ENCODE measurements at places on chromosomes 11 and 22.

- no peak for DNase-seq
Measured at GRCh38 chr11:93662175-93662570, 691 bp downstream of the CEP295 start.

GRCh38 chr11:9789910-9790309, 126.0 kb downstream of the SWAP70 start:
- no peak for DNase-seq

DNA sequence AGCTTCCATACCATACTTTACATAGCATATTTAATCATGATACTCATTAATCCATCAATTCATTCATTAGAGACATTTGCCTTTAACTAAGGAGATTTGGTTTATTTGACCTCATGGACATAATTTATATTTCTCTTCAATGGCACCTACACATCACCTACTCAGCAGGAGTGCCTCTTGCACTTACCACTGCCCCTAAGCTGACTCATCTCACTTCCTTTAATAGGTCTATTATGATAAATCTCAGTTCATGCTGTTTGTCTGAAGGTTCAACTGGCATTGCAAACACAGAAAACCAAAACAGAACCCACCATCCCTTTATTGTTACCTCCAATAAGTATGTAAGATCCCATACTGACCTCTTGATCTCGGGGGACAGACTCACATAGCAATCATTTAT, 186.7 kb downstream of the LUZP2 start:
- no peak for DNase-seq

DNA sequence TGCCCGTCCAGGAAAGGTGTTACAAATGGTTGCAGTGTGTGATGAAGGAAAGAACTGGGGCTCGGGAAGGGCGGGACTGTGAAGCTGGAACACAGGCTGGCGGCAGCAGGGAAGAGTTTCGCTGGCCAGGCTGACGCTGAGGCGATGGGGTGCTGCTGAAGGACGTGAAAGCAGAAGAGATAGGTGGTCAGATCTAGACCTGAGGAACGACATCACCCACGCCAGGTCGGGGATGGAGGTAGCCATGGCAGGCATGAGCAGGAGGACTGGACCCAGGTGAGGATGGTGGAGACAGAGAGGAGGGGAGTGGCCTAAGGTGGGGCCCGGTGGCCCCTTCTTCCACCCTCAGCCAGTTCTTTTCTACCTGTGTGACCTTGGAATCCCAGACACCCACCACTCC, 9.1 kb downstream of the CDC42EP2 start:
- DNase-seq = no peak

DNA sequence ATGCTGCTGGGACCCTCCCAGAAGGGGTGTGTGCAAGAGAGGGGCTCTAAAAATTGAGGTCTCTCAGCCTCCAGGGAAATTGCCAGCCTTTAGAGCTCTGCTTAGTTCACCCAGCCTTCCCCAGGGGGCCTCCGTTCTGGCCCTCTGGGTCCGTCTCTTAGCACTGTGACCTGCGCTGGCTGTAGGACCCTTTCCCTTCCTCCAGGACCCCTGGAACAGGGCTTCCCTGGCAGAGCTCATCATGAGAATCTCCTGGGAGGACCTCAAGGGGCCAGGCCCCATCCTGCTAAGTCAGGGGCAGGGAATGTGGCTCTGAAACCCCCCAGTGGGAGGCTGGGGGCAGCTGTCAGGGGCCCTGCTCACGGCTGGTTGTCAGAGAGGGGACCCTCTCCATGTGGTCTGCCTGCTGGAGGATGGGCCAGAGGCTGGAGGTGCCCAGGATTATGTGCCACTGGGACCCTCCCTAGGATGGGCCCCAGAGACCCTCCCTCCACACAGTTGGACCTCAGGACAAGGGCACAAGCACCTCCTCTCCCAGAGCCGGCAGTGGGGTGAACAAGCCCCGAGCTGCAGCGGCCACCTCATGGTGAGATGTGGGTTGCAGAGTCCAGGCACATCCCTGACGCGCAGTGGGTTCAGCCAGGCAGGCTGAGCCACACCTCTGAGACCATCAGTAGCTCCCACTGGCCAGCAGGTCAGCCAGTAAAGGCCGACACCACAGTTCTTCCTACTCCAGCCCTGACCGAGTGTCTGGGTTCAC, 27.1 kb upstream of the GAL start:
- DNase-seq = no peak

DNA sequence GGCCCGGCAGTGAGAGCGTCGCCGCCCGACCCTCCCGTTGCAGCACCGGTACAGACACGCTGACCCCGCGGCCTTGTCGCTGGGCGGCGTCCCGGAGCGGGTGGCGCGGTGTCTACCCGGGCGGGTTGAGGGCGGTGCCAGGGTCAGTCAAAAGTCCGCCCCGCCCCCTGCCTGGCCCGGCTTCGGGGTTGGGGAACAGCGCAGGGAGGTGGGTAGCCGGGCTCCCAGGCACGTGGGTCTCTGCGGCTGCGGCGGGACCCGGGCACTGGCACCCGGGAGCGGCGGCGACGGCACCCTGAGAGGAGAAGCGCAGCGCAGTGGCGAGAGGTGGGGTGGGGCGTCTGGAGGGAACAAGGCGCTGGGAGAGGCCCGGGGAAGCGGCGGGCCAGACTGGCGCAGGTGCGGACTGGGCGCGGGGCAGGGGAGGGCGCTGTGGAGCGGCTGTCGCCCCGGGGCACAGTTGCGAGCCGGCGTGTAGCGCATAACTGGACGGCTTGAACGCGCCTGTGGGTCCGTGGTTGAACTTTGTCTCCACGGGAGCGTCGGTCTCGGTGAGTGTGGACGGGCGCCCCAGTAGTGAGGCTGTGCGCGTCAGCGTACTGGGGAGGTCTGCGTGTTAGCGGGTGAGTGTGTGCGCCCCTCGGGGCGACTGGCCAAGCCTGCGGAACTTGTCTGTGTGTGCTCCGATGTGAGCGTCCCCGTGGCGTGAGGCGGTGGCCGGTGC, at the start of gene P2RY2:
P2RY2 (plus strand) TSS at position 176 of the 724 bp plus-strand sequence. CDS start 15,879 bp downstream, outside the sequence.
- no peak for DNase-seq

DNA sequence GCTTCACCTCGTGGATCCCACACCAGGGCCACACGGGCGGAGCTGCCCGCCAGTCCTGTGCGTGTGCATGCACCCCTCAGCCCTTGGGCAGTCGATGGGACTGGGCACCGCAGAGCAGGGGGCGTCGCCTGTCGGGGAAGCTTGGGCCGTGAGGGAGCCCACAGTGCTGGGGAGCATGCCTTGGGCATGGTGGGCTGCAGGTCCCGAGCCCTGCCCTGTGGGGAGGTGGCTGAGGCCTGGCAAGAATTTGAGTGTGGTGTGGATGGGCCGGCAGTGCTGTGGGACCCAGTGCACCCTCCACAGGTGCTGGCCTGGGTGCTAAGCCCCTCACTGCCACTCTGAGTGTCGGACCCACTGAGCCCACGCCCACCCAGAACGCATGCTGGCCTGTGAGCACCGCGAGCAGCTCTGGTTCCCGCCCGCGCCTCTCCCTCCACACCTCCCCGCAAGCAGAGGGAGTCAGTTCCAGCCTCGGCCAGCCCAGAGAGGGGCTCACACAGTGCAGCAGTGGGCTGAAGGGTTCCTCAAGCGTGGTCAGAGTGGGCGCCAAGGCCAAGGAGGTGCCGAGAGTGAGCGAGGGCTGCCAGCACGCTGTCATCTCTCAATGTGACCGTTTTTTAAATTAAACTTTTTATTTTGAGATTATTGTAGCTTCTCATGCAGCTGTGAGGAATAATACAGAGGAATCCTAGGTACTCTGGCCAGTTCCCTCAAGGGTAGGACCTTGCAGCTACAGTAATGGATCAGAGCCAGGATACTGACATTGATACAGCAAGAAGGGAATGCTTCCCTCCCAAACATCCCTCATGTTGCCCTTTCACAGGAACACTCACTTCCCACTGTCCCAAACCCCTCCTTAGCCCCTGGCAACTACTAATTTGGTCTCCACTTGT, 127.7 kb downstream of the CRYBB2 start:
- no peak for DNase-seq

GRCh38 chr11:15123849-15124248, 9.1 kb downstream of the INSC start:
- no peak for DNase-seq

- DNase-seq = no peak
Measured at GRCh38 chr11:105577641-105578040, 32.2 kb upstream of the GRIA4 start.

- DNase-seq = no peak
Measured at GRCh38 chr11:12287009-12287373, 90.4 kb upstream of the PARVA start.

- no peak for DNase-seq
Measured at GRCh38 chr11:124892750-124893454, 4.8 kb downstream of the ROBO4 start.

DNA sequence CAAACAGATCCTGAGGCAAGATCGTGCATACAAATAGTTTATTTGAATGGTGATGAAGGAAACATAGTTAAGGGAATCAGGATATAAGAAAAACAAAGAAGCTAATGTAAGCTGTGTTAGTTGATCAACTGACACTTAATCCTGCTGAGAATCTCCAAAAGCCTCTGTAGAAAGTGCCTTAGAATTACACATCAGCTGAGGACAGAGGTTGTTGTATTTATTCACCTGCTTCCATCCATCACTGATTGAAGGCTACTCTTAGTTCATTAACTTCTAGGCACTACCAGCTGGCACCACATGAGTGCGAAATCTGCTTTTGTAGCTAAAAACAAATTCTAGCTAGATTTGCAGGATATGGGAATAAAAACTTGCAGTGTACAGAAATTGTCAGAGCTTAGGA, 1082.0 kb upstream of the CNTN5 start:
- DNase-seq = peak; percentile 58

DNA sequence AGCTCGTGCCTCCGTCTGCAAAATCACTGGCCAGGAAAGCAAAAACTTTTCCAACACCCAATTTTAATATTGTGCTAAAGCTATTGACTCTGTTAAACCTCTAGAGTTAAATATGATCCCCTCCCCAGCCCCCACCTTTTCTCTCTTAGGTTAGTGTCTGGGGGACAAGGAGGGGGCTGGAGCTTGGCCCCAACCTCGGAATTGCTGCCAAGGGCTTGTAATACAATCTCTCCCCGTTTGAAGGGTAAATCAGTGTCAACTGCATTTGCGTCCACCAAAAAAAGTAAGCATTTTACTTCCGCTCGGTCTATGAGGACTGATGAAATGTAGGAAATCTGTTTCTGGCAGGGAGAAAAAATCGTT, at the start of gene GAS2:
GAS2 (plus strand) TSS at position 287 of the 363 bp plus-strand sequence. CDS start 8,259 bp downstream, outside the sequence.
- no peak for DNase-seq

DNA sequence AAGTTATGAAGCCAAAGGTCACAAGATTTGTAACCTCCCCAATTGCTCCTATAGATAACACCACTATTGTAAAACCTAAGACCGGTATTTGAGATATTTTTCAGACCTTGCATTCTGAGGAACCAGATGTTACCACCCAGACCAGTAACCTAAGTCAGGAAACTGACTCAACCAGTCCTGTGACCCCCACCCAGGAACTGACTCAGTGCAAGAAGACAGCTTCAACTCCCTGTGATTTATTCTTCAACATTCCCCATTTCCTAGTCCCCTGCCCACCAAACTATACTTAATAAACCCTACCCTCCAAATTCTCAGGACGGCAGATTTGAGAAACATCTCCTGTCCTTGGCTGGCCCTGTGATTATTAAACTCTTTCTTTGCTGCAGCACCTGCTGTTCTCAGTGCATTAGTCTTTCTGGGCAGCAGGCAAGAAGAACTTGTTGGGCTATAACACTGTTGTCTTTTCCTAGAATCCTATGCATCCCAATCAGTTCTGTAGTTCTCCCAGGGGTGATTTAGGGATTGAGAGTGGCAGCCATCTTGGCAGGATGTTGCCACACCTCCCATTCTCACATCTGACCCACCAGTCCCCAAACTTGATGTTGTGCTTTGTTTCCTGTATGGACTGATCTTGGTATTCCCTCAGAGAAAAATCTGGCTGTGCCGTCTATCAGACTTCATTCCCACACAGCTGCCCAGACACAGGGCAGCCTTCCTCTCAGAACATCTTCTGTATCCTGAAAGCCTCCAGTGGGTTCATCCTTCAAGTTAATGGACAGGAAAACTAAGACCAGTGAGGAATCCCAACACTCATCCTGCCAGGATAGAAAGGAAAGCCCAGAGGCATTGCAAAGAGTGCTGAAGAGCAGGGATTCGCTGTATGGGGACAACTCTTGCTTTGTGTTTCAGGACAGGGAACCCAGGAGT, 104.0 kb downstream of the PDE2A start:
- DNase-seq = no peak

- no peak for DNase-seq
Measured at GRCh38 chr11:20055312-20055711, 105.0 kb downstream of the DBX1 start.

GRCh38 chr11:36132940-36133339, 156.3 kb downstream of the COMMD9 start:
- DNase-seq = no peak

- DNase-seq = no peak
Measured at GRCh38 chr11:112005422-112006094, 19.6 kb upstream of the DLAT start.

GRCh38 chr11:115384236-115384635, 120.0 kb downstream of the CADM1 start:
- no peak for DNase-seq

- DNase-seq = peak; percentile 43
Measured at GRCh38 chr22:28032861-28033260, 113.8 kb upstream of the PITPNB start.

GRCh38 chr11:67022341-67022933, 497 bp upstream of the SYT12 start:
- no peak for DNase-seq

GRCh38 chr11:72190631-72191071, 1.3 kb upstream of the FOLR1 start:
- DNase-seq = no peak

DNA sequence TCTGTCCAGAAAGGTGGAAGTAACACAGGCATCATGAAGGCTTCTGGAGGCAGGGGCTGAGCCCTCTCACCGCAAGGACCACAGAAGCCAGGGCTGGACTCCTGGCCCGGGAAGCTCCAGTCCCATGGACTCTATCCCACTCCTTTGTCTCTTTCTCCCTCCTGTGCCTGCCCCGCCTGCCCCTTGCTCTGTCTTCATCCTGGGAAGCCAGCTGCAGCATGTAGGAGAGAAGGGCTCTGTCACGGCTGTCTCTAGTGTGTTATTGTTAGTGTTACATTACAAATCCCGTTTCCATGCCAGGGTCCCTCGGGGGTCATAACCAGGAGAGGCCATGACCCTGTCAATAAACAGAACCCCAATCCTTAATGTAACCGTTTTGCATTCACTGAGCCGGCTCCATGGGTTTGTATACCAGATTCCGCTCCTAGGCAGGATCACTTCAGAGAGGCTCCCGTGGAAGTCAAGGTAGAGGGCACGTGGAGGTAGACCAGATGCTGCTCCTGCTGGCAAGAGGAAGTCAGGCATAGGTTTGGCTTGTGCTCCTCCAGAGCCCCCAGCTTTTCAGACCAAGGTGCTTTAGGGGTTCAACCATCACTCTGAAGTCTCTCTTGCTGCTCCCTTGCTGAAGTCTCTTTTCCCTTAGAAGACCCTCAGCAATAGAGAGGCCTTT, 293.2 kb downstream of the ETS1 start:
- DNase-seq = no peak

- no peak for DNase-seq
Measured at GRCh38 chr22:20083891-20084546, 4.0 kb downstream of the DGCR8 start.

- DNase-seq = no peak
Measured at GRCh38 chr22:36360871-36361383, 26.8 kb downstream of the MYH9 start.

Data from SHP77 (cell line).